Left ventricle myocardium superior (tissue), 1 donor: ENCODE measurements at places on chromosomes 3 and 15. TPM values are rescaled to one million over a fixed set of nuclear protein-coding genes. Genes with fewer than 3 reads are reported as not detected.

GRCh38 chr3:152825566-152825965 lies 9.4 kb upstream of the P2RY1 start:
- DNase-seq, result no peak

DNA sequence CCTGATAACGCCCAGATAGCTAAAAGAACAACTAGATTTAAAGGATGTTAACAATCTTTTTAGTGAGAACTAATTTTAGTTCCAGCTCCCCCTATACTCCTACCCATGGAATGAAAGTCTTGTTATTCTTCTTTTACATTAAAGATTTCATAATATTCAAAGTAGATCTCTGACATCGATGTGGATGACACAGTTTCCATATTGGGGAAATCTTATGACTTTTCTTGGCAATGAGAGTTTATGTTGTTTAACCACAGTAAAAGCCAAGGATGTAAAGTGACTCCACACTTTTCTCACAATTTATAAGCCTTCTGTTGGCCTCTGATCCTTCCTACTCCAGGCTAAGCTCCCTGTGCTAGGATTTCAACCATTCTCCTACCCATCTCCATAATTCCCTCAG lies 332.6 kb upstream of the KCNMB2 start:
- no peak for DNase-seq

DNA sequence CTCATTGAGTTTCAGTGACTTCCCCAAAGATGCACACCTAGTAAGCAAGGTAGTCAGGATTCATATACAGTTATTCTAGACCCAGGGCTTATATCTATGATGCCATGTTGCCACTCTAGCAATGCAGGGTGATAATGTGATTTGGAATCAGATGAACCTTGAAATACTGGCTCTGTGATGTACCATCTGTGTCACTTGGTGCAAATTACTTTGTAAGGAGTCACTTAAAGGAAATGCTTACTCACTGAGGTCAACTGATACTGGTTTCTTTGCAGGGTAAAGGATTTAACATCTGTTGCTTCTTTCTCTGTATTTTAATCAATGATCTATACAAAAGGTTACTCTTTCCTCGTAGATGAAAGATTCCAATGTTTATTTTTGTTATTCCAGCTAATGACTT lies 10.8 kb downstream of the ASB14 start:
- no peak for DNase-seq

DNA sequence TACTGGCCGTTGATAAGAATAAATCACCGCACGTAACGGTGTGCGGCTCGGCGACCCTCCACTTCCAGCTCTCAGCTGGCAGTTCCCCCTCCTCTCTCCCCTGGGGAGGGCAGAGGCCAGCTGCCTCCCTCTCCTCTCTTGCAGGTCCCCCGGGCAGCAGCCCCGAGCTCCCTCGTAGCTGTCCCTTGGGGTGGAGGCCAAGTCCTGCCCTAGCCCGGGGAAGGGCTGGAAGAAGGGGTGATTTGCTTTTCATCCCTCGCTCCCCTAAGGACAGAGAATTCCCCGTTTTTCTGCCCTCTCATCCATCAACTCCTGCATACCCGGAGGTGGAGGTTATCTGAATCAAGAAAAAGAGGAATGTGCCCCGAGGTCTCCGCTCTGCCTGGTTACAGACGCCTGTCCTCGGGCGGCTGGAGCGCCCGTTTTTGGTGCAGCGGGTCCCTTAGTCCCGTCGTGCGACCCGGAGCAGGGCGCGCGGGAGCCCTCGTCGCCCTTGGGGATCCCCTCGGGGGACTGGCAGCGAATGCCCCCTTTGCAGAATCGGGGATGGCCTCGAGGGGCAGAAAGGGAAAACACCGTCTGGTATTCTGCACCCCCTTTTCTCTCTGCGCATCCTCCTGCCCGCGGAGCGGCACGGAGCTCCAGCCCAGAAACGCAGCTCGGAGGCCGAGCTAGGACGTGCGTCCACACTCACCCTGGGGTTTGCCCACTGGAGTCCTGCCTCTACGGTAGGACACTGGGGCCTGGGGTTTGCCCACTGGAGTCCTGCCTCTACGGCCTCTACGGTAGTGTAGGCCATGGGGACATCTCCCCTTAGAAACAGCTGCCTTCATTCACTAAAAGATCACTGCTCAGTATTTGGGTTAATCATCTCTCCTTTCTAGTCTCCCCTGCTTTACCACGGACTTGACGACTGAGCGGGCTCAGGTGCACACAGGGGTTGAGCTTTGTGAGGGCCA lies 2.2 kb downstream of the PTPRG start:
- DNase-seq, result peak; percentile 51

GRCh38 chr3:71987089-71987735 lies 202.3 kb upstream of the PROK2 start:
- no peak for DNase-seq

GRCh38 chr3:194993896-194994295 lies 277.1 kb downstream of the XXYLT1 start:
- no peak for DNase-seq

GRCh38 chr15:68340726-68341671 lies 63.5 kb downstream of the FEM1B start:
- DNase-seq, result no peak

DNA sequence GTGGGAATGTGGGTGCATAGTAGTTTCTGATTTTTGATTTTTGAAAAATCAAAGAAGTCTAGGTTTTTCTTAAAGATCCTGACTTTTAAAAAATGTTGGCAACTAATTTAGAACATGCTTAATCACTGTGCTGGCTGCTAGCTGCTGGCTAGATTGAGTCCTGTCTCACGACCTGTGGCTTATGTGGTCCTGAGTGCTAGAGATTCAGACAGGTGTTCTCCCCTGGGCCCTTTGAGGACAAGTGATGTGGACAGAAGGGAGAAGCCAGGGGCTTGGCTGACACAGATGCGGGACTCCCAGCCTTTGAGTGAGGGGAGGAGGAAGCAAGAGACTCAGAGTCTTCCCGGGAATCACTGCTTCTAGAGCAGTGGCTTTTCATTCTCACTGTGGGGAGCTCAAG lies 47.5 kb downstream of the CORO2B start:
- DNase-seq, result no peak

DNA sequence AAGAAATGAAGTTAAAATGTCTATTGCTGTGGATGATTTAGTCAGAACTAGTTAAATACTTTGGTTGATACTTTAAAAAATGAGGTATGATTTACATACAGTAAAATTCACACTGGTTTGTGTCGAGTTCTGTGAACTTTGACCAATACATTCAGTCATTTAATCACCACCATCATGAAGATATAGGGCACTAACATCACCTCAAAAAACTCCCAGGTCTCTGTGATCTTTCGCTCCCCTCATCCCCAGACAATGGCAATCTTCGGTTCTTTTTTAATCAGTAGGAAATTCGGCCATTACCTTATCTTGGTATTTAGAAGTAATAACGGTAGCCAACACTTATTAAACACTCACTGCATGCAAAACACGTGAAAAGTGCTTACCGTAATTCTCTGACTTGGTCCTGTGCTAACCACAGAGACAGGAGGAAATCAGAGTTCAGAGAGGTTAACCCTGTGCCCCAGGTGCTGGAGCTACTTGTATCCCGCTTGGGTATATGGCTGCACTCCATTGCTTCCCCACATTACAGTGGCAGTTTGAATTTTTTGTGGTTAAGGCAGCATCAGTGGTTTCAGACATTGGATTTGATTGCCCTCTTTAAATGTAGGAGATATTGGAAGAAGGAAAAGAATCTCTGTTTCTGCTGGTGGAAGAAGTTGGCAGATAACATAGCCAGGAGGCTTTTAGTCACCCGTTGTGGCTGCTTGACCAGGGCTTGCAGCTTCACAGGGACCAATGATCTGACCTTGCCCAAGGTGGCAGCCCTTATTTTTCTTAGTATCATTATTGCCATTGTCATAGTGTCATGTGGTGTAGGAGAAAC lies 4.2 kb downstream of the PLCL2 start:
- no peak for DNase-seq

GRCh38 chr3:111863942-111864694 lies 5.1 kb downstream of the PHLDB2 start:
- no peak for DNase-seq

The FAM81A gene
- total RNA-seq, result 11.0 TPM

The ANKRD63 gene
- 1.0 TPM for total RNA-seq

The CELSR3 gene
- total RNA-seq, result 0.35 TPM

The TMC3 gene
- not detected for total RNA-seq
